ENCODE measurements at places on chromosomes 1 and 21. TPM values are rescaled to one million over a fixed set of nuclear protein-coding genes. Genes with fewer than 3 reads are reported as not detected.

Gene RNU1-1
- under 0.01 TPM for polyA plus RNA-seq

Gene ELAVL4
- polyA plus RNA-seq = 81.0 TPM

Gene FAM20B
- 21.8 TPM for polyA plus RNA-seq

Gene RBM11
- 20.0 TPM for polyA plus RNA-seq

Gene VCAM1
- 3.2 TPM for polyA plus RNA-seq

Gene DIO1
- not detected for polyA plus RNA-seq

Gene IFI44L
- 0.10 TPM for polyA plus RNA-seq

Gene S100A12
- not detected for polyA plus RNA-seq

Gene CD48
- not detected for polyA plus RNA-seq

Gene NHLH1
- 0.90 TPM for polyA plus RNA-seq

Gene ITLN2
- polyA plus RNA-seq = not detected

Gene LRRIQ3
- polyA plus RNA-seq = not detected

Gene SLC9A1
- 1.5 TPM for polyA plus RNA-seq

Gene LEPROT
- polyA plus RNA-seq = 39.2 TPM

Gene WDR64
- polyA plus RNA-seq = not detected

Gene TGFB2
- 0.16 TPM for polyA plus RNA-seq

Gene TBX15
- not detected for polyA plus RNA-seq

Gene KRTAP11-1
- polyA plus RNA-seq = not detected

Gene ETNK2
- 26.3 TPM for polyA plus RNA-seq

Gene PCSK9
- not detected for polyA plus RNA-seq

Gene GART
- 107 TPM for polyA plus RNA-seq

Gene MAST2
- polyA plus RNA-seq = 22.2 TPM
